ENCODE measurements at places on chromosomes 7 and 10.

GRCh38 chr7:70242826-70243225 is 644.6 kb downstream of the AUTS2 start:
- DNase-seq = no peak

GRCh38 chr7:10537764-10538163 is 435.9 kb upstream of the PHF14 start:
- DNase-seq = no peak

- DNase-seq = no peak
Measured at GRCh38 chr7:741191-741671, 14.2 kb upstream of the PRKAR1B start.

DNA sequence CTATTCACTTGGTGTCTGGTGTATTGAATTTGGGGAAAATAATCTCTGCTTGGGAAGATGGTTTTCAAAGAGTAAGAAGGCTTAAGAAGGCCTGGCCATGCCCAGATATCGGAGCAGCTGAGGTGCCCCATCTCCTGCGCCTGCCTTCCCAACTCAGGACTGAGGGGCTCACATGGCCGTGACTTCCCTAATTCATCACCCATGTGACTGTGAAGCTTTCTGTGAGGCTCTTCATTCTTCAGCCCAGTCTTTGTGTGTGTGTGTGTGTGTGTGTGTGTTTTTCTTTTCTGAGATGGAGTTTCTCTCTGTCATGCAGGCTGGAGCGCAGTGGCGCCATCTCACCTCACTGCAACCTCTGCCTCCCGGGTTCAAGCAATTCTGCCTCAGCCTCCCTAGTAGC is 53.2 kb downstream of the PROSER2 start:
- no peak for DNase-seq

All from stimulated activated CD8-positive, alpha-beta memory T cell treated with anti-CD3 and anti-CD28 coated beads, Interleukin-2, amount 100 ng/mL, for 1 hour (primary cell).